T-helper 22 cell (primary cell): ENCODE measurements at places on chromosomes 2 and 18.
A peak's percentile ranks its signal among the peaks of the same experiment; 100 is the strongest.

DNA sequence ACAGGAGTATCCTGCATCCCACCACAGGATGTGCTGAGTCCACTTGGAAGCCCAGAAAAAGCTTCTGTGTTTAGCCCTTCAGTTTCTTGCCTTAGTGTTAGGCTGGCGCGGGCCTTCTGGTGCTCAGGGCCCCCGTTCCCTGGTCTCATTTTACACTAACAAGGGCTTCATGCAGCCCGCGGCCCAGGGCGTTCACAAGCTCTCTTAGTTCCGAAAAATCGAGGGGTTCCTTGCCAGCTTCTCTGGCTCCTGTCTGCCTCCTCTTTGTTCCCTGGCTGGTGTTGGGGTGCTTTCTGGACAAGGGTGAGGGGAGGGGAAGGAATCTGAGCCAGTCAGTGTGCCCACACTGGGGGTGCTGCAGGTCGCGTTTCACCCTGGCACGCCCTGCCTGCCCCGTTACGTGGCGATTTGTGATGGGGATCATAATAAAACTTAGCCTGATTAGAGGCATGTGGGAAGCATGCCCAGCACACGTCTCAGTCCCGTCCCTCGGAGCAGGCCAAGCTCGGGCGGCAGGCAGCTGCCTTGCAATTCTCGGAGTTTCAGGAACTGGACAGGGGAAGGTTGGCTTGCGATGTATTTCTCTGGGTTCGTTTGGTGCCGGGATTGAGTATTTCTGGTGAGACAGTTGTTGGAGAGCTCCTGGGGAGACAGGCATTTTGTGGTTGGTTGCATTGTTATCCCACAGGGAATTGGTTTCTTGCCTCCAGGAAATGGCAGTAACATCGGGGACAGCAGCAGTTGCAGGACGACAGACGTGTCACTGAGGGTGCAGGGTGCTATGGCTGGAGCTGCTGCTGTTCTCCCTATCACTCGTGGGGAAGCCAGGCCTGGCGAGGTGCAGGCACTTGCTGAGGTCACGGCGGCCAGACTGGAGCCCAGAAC, 22.9 kb downstream of the SH3BP4 start:
- no peak for DNase-seq

GRCh38 chr2:95017071-95017501, 8.4 kb upstream of the MAL start:
- DNase-seq, result no peak

GRCh38 chr2:18558458-18558857, 2.0 kb downstream of the RDH14 start:
- DNase-seq, result no peak

GRCh38 chr2:71469403-71470398, 16.3 kb downstream of the DYSF start:
- DNase-seq, result no peak

DNA sequence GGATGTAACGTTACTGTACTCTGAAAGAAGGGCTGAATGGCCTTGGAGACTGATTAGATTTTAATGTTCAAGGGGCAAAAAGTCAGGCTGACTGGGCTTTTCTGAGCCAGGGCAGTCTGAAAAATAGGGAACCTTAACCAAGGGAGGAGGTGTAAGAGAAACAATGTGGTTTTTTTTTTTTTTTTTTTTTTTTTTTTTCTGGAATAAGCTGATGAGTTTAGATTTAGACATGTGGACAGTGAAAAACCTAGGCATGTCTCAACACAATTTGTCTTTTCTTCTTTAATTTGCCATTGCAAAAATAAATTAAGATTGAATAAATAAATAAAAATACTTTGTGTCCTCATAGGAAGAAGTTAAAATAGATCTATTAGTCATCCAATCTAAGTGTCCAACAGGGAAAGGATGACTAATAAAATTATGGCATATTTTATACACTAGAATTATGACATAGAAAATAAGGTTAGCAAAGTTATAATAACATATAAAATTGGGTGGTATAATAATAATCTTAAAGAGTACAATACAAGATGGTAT, 237.6 kb upstream of the TRIB2 start:
- no peak for DNase-seq

- DNase-seq, result no peak
These were observed 80.4 kb downstream of the CTAGE1 start for GRCh38 chr18:22337306-22337705.

DNA sequence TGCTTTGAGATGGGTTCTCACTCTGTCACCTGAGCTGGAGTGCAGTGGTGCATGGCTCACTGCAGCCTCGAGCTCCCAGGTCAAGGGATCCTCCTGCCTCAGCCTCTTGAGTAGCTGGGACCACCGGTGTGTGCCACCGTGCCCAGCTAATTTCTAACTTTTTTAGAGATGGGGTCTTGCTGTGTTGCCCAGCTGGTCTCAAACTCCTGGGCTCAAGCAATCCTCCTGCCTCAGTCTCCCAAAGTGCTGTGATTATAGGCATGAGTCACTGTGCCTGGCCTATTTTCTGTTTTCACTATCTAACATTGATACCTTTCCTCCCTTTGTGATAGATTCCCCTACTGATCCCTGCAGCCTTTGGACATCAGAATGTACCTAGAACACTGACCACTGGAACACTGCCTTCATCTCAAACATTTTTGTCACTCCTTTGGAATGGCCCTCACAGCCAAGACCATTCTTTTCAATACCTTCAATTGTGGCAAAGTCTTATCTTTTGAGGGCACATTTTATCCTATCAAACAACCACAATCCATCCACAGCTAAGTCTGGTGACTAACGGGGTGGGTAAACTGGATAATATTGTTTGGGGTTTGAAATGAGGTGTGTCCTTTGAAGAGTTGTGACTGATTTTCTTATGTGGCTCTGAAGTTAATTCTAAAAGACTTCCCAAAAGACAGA, 43.7 kb downstream of the EPAS1 start:
- no peak for DNase-seq

GRCh38 chr18:54923339-54923956, 35.8 kb downstream of the CCDC68 start:
- no peak for DNase-seq

- no peak for DNase-seq
These were observed 9.7 kb upstream of the OTOS start for GRCh38 chr2:240149943-240150784.

GRCh38 chr2:109324861-109325260, 195.9 kb downstream of the SH3RF3 start:
- no peak for DNase-seq

- no peak for DNase-seq
These were observed 376.5 kb downstream of the ALK start for GRCh38 chr2:29544917-29545316.

DNA sequence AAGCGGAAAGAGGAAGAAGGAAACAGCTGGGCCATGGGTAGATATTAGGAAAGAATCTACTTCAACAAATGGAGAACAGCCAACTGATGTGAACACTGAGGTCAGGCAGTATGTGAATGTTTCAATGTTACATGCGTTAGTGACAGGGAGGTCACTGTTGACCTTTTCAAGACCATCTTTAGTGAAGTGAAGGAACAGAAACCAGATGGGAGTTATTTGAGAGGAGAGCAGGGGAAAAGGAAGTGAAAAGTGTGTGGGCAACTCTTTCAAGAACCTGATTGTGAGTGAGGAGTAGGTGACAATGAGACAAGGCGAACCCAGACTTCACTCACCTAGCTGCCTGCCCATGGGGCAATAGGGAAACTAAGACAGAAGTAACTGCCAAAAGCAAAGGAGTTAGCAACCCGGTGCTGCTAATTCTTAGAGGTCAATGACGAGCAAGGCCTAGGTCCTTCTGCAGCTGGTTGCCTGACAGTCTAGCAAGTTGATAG, 67.0 kb downstream of the SP3 start:
- no peak for DNase-seq

GRCh38 chr2:202109737-202110184, 36.7 kb downstream of the KIAA2012 start:
- no peak for DNase-seq

DNA sequence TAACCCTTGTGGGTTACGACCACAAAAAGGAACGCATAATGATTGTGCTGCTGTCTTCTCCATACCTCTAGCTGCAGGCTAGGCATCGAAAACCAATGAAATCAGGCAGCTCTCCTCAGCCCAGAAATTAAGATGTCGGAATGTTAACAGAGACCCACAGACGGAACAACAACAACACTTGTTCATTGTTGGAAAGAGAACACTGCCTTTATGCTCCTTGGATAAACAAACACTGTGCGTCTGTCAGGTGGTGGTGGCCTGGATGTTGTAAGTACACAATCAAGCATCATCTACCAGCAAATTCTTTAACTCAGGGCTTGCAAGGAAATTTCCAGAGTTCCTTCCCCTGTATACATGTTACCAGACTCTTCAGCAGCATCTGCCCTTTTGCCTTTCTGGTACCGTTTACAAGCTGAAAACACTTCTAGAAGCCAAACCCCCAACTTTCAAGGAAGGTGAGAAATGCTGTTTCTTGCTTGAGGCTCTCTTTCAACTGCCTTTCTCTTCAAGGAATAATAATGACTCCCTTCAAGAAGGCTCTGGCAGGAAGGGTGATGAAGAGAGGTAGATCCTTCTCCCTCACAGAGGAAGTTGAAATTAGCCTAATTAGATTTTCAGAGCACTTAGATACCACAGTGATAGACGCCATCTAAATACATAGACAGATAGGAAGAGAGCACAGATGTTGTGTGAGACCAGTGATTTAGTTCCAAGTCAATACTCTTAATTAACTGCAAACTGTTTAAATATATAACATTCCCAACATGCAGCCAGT, 332.7 kb downstream of the ZNF521 start:
- DNase-seq, result no peak

- DNase-seq, result no peak
These were observed 2.0 kb downstream of the BCL2 start for GRCh38 chr18:63317556-63317946.

DNA sequence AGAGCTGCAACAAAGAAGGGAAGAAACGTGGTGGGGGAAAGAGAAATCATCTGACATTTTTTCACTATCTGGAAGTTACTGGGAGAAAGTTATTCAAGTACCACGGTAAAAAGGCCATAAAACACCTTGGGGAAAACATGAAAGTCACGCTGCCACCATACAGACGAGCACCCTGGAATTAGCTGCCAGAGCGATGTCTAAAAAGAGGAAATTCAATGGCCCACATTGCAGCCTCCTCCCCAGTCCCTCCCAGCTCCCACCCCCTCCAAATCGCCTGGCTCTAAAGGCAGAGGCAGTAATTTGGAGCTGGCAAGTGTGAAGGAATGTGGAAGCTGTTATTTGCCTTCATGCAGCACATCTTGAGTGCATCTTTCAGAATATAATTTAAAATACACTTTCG, 192.0 kb downstream of the ALK start:
- DNase-seq, result no peak

GRCh38 chr2:225735844-225736243, 336.3 kb downstream of the NYAP2 start:
- no peak for DNase-seq

- DNase-seq, result no peak
These were observed 48.0 kb downstream of the TEX44 start for GRCh38 chr2:231640641-231641111.

- no peak for DNase-seq
These were observed 196.4 kb downstream of the TNS1 start for GRCh38 chr2:217806482-217806765.

GRCh38 chr2:96407041-96407918, 71.7 kb downstream of the NCAPH start:
- peak; percentile 69 for DNase-seq

DNA sequence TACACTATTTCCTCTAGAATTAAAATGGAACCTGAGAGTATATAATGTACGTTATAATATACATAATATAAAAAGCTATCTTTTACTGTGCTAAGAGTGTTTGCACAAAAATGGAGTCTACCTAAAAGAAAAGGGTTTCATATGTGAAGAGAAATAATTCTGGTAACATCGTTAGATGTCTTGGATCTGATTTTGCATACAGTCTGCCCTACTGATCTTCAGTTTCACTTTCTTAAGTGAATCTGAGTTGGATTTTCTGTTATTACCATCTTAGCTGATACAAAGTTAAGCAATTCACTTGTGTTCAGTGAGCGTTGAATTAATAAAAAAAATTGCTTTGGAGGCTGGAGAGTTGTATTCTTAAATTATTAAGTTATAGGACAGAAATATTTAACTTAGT, 502.1 kb upstream of the TMEFF2 start:
- DNase-seq, result no peak

- DNase-seq, result no peak
These were observed 4.2 kb downstream of the RNF144A start for GRCh38 chr2:6921321-6921922.

DNA sequence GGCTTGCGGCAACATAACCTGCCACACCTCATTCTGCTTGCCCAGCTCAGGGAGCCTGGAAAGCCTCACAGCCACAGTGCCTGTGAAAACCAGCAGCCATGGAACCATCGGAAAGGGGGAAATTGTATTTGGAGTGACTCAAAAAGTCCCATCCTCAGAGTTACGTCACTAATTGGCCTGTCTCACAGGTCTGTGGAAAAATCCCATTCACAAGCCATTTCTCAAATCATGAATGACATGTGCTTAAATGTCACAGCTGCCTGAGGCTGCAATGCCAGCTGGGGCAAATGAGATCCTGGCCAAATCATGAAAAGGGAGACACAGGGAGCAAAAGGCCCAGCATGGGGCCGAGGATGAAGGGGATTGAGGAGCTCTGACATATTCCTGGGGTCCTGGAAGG, 486.9 kb upstream of the RAB6C start:
- DNase-seq, result no peak

DNA sequence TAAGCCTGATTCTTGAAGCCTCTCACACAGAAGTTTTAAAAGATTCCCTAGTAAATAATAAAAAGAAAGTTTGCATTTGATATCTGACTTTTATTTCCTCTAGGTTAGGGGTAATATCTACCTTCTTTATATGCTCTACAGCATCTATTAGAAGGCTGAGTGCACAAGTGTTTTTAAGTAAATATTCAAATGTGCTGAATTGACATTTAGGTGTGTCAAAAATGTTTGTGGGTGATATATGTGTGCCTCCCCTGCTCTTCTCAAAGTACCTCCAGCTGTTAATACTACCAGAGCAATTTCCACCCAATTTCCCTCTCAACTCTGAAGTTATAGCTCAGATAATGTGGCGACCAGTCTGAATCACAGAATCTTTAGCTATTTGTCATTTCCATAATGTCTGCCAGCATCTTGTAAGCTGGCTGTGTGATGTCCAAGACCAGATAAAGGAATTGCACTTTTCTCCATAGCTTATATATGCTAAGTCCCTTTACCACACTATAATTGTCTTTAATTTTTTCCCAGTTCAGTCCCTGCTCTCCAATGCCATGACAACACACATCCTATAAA, 24.4 kb upstream of the ERMN start:
- DNase-seq, result no peak
